Stimulated activated CD4-positive, alpha-beta T cell treated with anti-CD3 and anti-CD28 coated beads, Interleukin-1b, Interleukin-23, amount 100 ng/mL, for 4 hours (primary cell): ENCODE measurements at places on chromosomes 13 and 19.

DNA sequence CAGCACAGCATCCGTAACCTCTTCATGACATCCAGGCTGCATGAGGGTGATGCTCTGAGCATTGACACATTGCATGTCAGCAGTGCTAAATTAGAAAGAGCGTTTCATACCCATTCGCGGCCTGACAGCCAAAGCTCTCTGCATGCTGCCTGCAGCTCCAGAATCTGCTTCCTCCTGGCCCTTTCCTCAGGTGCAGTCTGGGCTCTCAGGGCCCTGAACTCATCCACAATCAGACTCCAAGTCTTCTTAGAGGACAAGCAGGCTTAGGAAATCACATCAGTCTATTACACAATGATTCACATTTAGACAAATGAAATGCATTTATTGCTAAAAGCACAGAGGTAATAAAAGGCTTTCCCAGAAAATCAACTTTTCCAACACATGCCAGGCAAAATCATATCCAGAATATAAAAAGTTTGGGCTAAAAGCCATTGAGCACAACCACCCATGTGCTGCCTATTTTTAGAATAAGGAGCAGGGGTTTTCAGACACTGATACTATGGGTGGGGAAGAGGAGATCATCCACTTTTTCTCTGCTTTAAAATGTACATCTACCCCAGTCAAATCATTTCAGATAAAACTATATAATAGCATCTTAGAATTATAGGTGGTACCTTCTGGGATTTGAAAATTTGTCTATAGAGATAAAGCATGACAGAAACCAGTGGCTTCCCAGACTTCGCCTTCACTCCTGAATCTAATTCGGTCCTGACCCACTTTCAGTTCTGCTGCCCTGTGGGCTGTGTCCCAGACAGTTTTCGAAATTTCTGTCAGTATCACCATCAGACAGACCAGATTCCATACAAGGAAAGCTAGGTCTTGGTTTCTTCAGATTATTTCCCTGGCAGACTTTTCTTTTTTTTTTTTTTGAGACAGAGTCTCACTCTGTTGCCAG lies 109.3 kb downstream of the COL4A2 start:
- DNase-seq = no peak

GRCh38 chr13:106561551-106562170 lies 6.3 kb downstream of the ARGLU1 start:
- DNase-seq = peak; percentile 20

- DNase-seq = peak; percentile 33
These were observed 16.1 kb downstream of the MKNK2 start for GRCh38 chr19:2034729-2035589.

- DNase-seq = no peak
These were observed 145.9 kb downstream of the NUFIP1 start for GRCh38 chr13:44843403-44843802.

DNA sequence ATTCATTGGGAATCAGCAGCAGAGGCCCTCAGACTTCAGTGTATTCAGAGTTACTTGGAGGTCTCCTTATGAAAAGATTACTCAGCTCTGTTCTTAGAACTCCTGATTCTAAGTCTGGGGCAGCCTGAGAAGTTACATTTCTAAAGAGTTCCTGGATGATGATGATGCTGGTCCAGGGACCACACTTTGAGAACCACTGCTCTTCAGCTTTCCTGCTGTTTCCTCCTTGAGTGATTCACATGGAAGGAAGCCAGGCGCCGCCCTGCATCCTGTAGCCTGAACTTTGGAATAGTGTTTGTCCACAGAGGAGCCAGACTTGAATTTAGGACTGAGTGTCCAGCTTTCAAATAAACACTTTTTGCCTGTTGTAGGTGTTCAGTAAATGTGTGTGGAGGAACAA lies 2.9 kb downstream of the CEBPG start:
- DNase-seq = no peak

GRCh38 chr19:18946918-18947317 lies 5.9 kb upstream of the HOMER3 start:
- DNase-seq = no peak

DNA sequence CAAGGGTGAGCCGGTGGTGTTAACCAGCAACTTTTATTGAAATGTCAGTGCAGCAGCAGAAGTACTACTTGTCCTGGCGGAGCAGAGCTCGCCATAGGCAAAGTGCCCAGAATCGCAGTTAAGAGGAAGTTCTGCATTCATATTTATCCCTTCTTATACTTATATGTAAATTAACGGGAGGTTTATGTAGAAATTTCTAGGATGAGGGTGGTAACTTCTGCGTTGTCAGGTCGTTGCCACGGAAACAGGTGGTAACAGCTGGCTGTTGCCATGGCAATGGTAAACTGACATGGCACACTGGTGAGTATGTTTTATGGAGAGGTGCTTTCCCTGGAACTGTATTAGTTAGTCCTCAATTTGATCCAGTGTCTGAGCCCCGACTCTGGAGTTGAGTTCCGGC lies 2494.9 kb upstream of the PCDH20 start:
- DNase-seq = no peak

DNA sequence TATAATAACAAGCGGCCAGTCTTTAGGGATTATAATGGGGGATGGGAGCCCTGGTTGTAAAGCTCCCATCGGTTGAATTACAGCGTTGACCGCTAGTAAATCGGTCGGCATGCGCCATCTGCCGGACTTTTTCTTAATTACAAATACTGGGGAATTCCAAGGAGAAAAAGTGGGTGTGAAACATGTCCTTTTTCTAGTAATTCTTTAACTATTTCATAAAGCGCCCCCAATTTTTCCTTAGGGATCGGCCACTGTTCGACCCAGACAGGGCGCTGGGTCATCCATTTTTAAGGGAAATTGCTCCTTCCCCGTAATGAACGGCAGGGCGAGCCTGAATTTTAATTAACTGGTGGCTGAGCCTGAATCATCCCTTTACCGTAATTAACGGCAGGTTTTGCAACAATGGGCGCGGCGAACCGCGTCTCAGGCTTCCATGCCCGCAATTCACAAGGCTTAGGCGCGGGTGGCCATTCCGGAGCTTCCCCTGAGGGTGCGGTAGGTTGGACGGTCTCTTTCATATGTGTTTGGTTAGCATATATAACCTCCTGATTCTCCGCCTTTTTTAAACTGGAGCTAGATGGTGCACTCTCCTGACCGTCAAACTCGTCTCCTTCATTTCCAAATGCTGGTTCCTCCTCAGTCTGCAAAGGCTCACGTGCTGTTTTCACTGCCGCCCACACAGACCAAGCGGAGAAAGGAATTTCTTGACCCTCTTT lies 30.2 kb upstream of the EVI5L start:
- DNase-seq = peak; percentile 48

- DNase-seq = no peak
These were observed 13.0 kb downstream of the ZIC5 start for GRCh38 chr13:99958406-99959126.

GRCh38 chr13:29901710-29902631 lies 51.6 kb upstream of the UBL3 start:
- DNase-seq = peak; percentile 10

DNA sequence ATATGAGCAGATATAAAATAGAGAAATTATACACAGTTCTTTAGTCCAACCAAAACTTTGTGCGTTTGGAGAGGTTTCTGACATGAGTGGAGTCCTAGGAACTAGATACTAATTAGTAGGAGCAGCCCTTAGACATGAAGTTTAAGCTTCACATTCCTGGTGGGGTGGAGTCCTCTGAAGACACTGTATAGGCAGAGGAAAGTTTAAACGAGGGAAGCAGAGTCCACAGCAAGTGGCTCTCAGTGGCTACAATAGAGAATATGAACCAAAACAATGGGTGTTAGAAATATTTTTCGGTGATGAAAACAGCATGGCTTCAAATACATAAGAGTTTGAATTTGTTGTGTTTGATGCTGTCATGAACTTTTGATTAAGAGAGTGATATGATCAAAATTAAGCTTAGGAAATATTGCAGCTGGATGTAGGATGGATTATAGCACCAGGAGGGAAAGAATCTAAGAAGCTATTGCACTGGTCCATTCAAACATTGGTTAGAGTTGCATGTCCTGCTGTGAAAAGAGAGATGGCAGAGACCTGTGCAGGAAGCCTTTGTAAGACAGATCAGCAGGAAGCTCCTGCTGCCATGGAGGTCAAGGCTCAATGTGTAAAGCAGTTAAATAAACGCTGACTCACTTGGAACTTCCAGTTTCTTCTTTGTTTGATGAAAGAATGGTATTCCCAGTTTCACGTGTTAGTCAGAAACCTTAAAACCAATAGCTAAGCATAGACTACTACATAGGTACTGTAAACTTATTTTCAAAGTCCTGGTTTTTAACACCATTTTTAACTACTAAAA lies 175.2 kb downstream of the TDRD3 start:
- no peak for DNase-seq

DNA sequence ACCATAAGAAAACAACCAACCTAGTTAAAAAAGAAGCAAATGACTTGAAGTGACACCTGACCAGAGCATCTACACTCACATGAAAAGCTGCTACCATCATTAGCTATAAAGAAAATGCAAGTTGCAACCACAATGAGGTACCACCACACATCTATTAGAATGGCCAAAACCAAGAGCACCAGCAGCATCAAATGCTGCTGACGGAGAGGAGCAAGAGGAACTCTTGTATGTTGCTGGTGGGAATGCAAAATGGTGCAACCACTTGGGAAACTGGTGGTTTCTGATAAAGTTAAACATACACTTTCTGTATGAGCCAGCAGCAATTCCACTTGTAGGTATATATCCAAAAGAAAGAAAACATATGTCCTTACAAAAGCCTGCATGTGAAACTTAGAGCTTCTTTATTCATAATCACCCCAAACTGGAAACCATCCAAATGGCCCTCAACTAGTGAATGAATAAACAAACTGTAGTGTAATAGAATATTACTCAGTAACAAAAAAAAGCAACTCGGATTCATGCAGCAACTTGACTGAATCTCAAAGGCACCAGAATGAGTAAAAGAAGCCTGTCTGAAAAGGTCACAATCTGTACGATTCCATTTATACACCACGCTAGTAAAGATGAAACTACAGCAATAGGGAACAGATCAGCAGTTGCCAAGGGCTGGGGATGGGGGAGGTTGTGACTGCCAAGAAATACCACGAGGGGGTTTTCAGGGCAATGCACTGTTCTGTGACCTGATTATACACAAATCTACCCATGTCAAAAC lies 60.9 kb upstream of the RANBP3 start:
- DNase-seq = no peak

- no peak for DNase-seq
These were observed 986 bp downstream of the DGKH start for GRCh38 chr13:42049454-42049813.

- DNase-seq = no peak
These were observed 170.8 kb downstream of the KDM4B start for GRCh38 chr19:5139583-5140325.

DNA sequence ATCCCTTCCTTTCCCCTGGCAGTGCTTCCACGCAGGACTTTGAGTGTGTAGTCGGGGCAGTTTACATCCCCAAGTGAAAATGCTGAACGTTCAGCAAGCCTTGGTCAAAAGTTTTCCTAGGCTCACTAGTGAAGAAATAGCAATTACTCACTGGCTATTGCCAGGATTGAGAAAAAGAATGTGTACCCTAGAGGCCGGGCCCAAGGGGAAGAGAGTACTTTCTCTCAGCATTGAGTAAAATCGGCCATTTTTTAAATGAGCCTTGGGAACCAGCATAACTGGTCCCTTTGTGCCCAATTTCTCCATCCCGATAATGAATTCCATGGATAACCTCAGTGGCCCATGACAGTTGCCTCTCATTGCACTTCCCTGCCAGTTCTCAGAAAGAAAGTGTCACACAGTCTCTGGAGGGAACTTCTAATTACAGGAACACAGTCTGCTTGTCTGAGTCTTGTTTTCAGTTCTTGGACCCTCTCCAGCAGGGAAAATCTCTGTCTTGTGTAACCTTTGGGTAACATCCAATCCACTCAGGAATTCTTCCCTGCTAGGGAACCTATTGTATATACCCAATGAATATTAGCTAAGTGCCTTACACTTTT lies 7.3 kb upstream of the OR7D2 start:
- DNase-seq = no peak

- no peak for DNase-seq
These were observed 43.3 kb downstream of the EPS15L1 start for GRCh38 chr19:16428372-16429036.

DNA sequence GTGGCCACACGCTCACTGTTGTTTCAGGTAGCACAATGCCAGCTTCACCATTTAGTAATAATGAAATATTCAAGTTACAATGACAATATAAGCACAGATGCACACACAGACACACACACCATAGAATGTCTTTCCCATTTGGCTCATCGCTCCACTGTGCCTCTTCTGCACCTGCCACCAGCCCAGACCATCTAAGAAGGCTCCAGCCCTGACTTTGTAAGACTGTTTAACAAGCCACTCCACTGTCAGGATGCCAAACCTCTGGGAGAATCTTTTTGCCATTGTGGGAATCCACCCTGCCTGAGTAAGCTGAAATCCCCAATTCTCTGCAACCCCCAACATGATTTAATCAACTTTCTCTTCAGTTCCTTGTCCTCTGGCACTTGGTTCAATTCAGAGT lies 60.6 kb downstream of the LHFPL6 start:
- DNase-seq = no peak

GRCh38 chr13:60258349-60258748 lies 94.6 kb upstream of the DIAPH3 start:
- DNase-seq = no peak

GRCh38 chr13:36362251-36362650 lies 16.1 kb upstream of the SPART start:
- DNase-seq = no peak

GRCh38 chr13:111661776-111662175 lies 341.3 kb downstream of the TEX29 start:
- no peak for DNase-seq

GRCh38 chr13:113046883-113047244 lies 58.7 kb upstream of the F7 start:
- no peak for DNase-seq

GRCh38 chr19:11931513-11931912 lies 6.6 kb downstream of the ZNF700 start:
- no peak for DNase-seq

DNA sequence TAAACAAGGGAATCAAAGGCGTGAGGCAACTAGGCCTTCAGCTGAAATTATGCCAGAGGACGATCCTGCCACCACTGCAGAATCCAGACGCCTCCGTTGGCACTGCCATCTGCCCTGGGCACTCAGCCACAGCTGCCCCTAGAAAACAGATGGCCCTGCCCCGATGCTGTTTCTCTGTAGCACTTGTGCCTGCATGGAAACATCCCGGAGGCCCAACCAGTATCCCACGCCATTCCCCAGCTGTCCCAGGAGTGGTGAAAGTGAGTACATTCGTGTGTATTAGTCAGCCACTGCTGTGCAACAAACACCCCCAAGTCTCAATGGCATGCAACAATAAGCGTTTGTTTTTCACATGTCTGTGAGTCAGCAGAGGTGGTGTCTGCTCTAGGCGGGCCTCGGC lies 8.9 kb upstream of the CRTC1 start:
- DNase-seq = no peak
